ENCODE measurements at places on chromosomes 7 and 10.

GRCh38 chr7:33842150-33842549, 63.2 kb upstream of the BMPER start:
- no peak for DNase-seq

- DNase-seq, result no peak
These were observed 48.4 kb upstream of the CUL1 start for GRCh38 chr7:148650232-148650858.

- DNase-seq, result no peak
These were observed 181.4 kb downstream of the IPMK start for GRCh38 chr10:58086144-58086762.

- DNase-seq, result no peak
These were observed at the start of gene FLNC for GRCh38 chr7:128830231-128831177. Gene FLNC (plus strand): TSS chr7:128830406. CDS start chr7:128830638, 232 bp downstream.

DNA sequence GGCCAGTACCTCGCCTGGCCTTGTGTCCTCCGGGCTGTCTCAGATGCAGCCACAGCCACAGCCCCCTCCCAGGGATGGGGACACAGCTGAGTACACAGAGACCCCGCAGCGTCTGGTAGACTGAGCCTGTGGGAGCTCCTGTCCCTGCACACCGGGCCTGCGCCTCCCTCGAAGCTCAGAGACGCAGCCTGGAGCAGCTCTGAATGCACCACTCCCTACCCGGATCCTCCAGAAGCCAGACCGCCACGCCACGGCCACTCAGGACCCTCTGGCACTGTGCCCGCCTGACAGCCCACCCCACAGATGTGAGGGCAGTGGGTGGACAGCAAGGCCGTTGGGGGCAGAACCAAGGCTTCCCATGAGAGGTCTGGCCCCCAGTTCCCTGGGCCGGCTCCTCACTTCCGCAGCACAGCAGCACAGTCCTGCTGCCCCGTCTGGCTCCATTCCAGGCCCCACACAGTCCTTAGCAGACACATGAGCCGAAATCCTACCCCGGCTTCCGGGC, 40.8 kb downstream of the PAPOLB start:
- DNase-seq, result no peak

GRCh38 chr7:32539919-32540531, 44.7 kb downstream of the AVL9 start:
- no peak for DNase-seq
